Dermis blood vessel endothelial cell (primary cell): ENCODE measurements at places on chromosomes 7 and 10.

DNA sequence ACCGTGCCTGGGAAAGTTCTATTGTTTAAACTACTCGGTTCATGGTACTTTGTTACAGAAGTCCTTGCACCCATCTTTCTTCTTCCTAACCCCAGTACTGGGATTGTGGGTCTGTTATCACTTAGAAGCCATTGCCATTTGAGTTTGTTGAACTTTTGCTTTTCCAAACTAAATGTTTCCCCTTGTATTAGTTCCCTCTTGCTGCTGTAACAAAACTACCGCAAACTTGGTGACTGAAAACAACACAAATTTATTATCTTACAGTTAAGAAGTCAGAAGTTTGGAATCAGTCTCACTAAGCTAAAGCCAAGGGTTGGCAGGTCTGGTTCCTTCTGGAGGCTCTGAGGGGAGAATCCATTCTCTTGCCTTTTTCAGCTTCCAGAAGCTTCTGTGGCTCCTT lies 6.9 kb upstream of the LAMB4 start:
- DNase-seq = no peak

DNA sequence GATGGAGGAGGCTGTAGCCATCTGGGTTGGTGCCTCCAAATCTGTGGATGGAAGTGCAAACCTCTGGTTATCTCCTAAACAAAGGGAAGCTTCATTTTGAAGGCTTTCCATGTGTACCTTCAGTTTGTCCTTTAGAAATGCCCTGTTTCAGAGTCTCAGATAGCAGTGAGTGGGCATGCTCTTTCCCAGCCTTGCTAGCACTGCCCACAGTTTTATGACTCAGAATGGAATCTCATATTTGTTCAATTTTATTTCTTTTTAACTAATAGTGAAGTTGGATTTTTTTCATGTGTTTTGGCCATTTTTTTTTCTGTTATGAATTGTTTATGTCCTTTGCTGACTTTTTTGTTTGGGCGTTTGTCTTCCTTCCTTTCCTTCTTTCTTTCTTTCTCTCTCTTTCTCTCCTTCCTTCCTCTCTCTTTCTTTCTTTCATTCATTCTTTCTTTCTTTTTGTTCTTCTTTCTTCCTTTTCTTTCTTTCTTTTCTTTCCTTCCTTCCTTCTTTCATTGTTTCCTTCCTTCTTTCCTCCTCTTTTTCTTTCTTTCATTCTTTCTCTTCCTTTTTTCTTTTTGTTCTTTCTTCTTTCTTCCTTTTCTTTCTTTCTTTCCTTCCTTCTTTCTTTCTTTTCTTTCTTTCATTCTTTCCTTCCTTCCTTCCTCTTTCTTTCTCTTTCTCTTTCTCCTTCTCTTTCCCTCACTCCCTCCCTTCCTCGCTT lies 25.6 kb downstream of the PRF1 start:
- no peak for DNase-seq

- DNase-seq = no peak
Observed at GRCh38 chr10:60762554-60762953, 15.7 kb upstream of the CDK1 start.

- no peak for DNase-seq
Observed at GRCh38 chr10:62058476-62058875, 157.0 kb downstream of the ARID5B start.

DNA sequence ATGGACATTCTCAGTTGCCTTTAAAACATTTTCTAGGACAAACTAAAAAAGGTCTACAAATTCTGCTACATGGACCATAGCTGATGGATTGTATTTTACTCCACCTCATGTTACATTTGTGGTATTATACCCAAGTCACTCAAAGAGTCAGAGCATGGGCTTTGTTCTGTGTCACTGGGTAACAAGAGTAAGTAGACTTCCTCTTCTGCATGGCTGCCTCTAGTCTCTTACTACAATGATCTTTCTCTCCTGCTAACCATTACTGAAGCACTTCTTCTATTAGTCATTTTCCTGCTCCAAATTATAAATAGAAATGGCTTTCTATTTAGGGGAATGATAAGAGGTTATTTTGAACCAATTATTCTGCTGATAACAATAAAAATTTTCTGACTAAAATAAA lies 727.4 kb upstream of the NRP1 start:
- DNase-seq = no peak

- DNase-seq = peak; percentile 16
Observed at GRCh38 chr7:24912874-24913514, 67.0 kb downstream of the OSBPL3 start.

GRCh38 chr10:31751051-31751737 lies 177.4 kb downstream of the ARHGAP12 start:
- DNase-seq = no peak

GRCh38 chr10:67549390-67549789 lies 146.6 kb downstream of the CTNNA3 start:
- no peak for DNase-seq

GRCh38 chr7:40437936-40438634 lies 303.3 kb downstream of the SUGCT start:
- DNase-seq = no peak
